Bone marrow (tissue), 2 donors: ENCODE measurements at places on chromosomes 5 and 9.

DNA sequence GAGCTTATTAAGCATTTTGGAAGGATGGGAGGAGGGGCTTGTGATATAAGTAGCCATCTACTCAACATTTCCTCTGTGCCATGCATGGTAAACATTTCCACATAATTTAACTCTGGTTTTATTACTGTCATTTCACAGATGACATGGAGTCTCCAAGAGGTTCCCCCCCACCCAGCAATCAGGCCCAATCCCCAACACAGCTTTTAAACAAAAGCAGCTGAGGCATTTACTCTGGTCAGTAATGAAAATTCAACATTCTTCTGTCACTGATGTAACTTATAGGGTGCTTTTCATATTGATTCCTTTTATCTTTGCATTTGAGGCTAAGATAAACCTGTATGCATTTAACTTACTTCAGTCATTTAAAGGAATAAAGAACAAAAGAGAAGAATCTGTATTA is 128.1 kb downstream of the COL23A1 start:
- no peak for DNase-seq

DNA sequence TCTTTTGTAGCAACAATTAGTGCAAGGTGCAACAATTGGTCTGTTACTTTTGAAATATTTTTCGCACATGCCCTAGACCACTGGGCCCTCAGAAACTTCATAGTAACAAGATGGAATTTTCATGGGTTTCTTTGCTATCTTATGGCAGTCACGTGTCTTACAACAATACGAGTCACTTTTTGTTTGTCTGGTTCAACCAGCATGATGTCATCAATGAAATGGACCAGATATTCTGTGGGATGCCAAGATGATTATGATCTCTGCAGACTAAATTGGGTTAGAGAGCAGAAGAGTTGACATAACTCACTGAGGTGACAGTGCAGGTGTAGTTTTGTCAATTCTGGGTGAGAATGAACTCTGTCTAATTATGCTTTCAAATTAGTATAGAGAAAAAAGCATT is 239.6 kb upstream of the RIOK2 start:
- DNase-seq = no peak

DNA sequence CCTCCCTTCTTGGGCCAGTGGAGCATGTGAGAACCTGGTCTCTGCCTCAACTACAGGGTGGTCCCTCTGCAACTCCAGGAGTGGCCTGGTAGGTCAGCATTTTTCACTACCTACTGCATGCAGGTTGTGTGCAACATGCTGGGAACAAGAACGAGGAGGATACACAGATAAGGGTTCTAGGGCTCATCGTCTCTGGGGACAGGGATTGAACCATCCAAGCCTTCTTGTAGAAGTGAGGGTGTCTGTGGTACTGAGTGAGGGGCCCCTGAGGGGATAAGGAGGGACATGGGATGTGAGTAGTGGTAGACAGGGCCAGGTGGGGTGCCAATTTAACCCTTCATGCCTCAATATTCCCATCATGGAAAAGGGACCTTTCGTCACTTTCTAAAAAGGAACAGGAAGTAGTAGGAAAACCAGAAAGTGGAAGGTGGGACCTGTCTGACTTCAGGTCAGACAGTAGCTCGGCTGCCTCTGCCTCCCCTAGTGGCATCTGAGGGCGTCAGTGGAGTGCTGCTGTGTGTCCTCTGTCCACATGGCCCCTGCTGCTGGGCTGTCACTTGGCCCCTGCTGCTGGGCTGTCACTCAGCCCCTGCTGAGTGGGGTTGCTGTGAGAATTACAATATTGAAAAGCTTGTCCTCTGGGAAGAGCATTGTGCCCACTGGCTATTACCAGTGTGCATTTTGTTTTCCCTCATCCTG is 48.6 kb upstream of the RNU6ATAC start:
- no peak for DNase-seq

GRCh38 chr5:67188274-67189078 is 8.1 kb downstream of the CD180 start:
- DNase-seq = no peak

DNA sequence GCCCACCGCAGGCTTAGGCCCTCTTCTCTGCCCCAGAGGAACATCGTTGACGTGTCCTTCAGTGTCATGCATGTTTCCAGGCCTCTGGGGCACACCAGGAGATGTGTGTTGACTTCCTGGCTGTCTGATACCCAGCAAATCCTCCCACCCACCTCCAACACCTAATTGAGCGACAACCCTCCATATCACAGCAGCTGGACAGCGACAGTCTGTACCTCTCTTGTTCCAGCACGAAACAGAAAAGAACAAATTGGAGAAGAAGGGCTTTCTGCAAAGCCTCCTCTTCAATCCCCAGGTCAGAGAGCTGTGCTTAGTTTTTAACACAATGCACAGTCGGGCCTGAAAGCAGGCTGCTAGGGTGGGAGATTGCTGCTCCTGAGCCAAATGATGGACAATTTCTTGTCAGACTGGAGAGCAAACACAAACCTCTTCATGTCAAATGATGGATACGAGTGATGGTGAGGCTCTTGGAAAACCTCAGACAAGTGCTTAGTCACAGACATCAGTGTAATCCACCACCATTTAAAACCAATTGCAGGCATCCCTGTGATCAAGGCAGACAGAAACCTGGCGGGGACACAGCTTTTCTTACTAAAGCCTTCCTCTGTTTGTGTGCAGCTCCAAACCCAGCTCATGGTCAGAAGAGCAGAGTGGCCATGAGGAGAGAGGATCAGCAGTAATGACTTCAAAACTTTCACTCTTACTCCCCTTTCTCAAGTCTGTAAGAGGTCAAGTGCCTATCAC is 110.6 kb downstream of the EBF1 start:
- no peak for DNase-seq

DNA sequence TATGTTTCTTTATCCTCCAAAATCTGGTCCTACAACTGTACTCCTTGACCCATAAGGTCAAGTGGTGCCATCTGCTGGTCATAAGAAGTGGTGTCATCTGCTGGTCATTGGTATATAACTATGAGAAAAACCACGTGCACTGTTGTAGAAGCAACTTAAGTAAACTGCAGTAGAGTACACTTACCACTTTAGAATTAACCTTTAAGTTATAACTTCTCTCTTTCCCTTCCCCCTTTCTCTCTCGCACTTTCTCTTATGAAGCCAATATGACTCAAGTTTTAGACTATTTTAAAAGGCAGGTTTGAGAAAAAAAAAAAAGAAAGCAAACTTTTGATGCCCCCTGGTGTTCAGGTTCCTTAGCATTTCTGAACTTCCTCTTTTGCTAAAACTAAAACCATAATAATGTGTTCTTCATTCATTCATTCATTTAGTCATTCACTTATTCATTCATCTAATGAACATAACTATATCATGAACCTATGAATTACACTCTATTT is 12.8 kb upstream of the MTAP start:
- DNase-seq = peak; percentile 79

DNA sequence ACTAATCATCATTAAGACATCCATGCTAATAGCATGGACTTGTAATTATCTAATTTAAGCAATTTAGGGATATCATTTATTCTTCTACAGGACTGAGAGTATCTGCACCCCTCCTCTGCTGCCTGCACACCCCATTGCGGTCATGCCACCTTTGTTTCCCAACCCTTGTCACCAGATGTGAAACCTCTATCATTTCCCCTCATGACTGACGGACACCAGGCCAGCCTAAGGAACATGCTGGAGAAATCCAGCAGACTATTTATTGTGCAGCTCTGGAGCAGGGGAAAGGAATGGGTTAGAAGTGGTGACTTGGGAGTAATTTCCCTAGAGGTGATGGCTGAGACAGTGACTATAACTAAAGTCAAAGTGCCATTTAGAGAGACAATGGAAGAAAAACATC is 40.7 kb downstream of the UGCG start:
- no peak for DNase-seq

GRCh38 chr9:755454-756381 is 85.8 kb upstream of the DMRT1 start:
- DNase-seq = no peak

GRCh38 chr5:148372166-148372725 is 11.5 kb upstream of the FBXO38 start:
- DNase-seq = no peak

DNA sequence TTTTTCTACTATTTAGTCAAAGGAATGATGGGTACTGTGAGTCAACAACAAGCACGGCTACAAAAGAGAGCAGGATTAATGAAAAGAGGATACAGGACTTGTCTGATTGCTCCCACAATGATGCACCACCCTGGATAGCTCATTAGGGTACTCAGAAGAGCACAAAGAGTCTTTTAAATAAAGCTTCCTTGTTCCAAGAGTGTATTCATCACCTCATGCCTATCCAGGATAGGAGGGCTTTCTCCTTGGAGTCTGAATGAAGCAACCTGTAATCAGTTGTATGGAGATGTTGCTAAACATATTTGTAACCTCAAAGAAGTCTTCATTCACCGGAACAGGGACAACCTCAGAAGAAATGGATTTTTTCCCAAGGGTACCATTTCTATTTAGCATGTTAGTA is 219.5 kb upstream of the TMEM161B start:
- DNase-seq = no peak

GRCh38 chr9:7166074-7166473 is 408.3 kb downstream of the KDM4C start:
- no peak for DNase-seq

DNA sequence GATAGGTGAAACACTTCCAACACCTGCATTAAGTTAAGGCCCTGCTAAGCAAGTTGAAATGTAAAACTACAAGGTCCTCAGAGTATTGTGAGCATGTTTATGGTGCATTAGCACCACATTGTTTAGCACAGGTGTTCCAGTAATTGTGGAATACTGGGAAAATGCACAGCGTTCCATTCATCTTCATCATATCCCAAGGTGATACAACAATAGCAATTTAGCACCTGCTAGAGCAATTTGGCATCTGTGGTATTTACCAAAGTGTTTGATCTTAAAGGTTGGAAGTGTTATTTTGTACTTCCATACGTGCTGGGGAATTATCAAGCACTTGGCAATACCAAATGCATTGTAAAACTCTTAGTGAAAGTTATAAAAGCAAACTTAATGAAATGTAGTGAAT is 266.8 kb downstream of the CYLC2 start:
- no peak for DNase-seq

- no peak for DNase-seq
These were observed 20.0 kb upstream of the GCNT1 start for GRCh38 chr9:76438841-76439588.

GRCh38 chr5:50798002-50798401 is 131.6 kb downstream of the PARP8 start:
- no peak for DNase-seq

DNA sequence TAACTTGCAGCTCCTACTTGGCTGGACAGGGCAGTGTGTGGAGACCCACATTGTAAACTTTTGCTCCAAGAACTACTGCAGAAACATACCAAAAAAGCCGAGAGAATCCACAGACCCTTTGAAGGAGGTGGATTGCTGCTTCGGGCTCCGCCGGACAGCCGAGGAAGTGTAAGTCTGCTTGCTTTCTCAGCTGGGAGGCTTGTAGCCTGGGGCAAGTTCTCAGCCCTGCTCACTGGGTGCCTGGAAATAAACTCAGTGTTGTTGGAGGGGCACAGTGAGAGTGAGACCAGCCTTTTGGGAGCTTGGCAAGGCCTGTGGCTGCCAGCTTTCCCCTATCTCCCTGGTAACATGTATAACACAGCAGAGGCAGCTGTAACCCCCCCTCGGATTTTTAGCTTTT is 215.6 kb downstream of the SYK start:
- DNase-seq = no peak

DNA sequence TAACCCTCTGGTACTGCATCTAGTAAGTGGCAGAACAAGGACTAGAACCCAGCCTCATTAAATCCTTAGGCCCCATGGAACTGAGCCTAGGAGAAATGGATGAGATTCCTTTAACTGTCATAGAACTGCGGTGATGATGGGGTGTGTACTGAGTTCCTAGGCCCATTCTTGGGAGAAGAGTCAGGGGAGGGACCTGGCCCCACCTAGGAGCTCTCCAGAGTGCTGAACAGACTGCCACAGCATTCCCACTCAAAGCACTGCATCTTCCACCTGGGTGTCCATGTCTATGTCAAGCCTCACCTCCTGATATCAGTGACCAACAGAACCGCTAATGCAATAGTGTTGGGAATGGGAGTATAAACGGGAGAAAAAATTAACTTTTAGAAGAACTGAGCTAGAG is 36.6 kb downstream of the TTLL11 start:
- no peak for DNase-seq

- DNase-seq = no peak
These were observed 113.1 kb downstream of the DNAH5 start for GRCh38 chr5:13831351-13831750.

DNA sequence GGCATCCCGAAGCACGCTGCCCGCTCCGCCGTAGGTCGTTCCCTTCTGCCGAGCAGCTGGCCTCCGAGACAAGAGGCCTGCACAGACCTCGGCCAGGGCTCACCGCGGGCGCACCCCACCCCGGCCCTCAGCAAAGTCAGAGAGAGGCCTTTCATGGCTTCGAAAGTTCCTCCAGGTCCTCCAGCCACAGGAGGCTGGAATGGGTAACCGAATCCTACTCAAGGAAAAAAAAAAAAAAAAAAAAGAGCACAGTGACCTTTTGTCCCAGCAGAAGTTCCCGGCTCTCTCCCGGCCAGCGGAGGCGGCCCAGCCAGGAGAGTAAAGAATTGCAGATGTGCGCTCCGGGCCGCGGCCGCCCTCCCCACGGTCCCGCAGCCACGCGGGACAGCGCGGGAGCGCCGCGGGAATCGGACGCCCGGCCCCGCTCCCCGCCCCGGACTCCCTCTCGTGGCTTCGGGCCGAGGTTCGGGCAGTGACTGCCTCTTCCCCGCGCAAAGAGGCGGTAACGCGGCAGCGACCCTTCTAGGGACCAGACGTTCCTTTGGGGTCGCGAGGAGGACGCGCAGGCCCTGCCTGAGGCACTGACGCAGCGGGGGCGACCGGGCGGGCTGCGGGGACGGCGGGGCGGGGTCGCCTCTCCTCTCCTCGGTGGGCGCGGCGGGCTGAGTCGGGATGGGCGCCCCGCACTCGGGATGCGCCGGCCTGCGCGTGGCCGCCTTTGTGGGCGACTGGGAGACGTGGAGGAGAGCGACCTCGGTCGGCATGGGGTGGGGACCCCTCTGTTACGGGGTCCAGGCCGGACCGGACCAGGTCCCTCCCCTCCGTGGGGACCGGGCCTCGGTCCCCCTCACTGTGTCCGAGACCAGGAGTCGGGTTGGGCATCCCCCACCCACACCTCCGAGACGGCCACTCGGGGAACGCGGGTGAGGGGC is 754 bp downstream of the GFPT2 start:
- DNase-seq = no peak

- DNase-seq = no peak
These were observed 131.1 kb downstream of the OLFM1 start for GRCh38 chr9:135218331-135219225.

GRCh38 chr5:170444181-170444580 is 55.0 kb upstream of the KCNMB1 start:
- DNase-seq = no peak

- DNase-seq = no peak
These were observed 21.7 kb downstream of the F2RL2 start for GRCh38 chr5:76601470-76601869.
